RPMI7951 (cell line): ENCODE measurements at places on chromosomes 5 and 9. TPM values are rescaled to one million over a fixed set of nuclear protein-coding genes. Genes with fewer than 3 reads are reported as not detected.

DNA sequence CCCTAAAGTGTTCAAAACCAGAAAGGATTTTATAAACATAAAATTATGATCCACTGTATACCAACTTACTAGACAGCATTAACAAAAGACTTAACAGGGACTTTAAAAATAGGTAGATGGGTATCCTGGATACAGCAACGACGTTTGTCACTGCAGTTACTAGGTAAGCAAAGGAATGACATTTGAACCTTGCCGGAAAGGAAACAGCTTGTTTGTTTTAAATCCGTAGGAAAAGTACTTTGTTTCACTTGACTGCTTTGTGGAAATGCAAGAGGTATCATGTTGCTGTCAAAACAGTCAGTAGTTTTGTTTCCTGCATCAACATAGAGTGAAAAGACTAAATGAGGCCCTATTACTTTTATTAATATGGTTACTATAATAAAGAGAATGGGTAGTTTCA, 122.9 kb downstream of the CDC42SE2 start:
- DNase-seq = no peak

GRCh38 chr9:87179553-87180340, 232.4 kb upstream of the GAS1 start:
- DNase-seq = peak; percentile 38

- DNase-seq = peak; percentile 7
These were observed 38.4 kb downstream of the RASGRF2 start for GRCh38 chr5:80998590-80998979.

DNA sequence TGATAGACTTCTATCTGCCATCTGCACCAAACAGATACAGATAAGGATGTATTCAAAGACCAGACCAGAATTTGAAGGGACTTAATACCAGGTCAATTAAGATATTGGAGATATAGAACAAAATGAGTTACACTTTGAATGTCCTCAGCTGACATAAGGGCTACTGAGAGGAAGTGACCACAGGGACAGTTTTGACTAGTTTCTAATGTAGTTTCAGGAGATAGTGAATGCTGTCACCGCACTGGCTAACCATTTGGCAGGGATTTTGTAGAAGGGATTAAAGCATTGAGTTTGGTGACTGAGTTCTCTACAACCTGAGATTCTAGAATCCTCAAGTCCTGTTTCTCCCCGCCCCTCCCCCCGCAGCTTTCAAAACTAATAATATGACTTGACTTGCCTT, 22.7 kb downstream of the CCNH start:
- no peak for DNase-seq

GRCh38 chr5:33685873-33686755, 205.7 kb downstream of the ADAMTS12 start:
- DNase-seq = no peak

GRCh38 chr5:143130613-143131305, 272.7 kb downstream of the NR3C1 start:
- DNase-seq = no peak

DNA sequence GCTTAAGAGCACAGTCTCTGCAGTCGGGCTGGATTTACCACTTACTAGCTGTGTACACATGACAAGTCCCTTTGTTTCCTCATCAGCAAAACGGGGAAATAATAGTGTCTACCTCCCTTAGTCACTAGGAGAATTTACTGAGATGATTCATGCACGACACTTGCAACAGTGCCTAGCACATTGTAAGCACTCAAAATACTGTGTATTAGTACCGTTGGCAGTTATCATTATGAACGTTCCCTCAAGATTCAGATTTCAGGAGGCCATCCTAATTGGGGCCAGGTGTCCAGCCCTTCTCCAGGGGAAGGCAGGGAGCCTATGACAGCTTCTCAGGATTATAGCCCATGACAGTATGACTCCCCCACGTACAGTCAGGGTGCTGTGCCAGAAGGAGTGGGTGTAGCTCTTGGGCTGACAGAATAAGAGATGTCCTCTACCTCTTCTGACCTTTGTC, 164.3 kb downstream of the DOCK2 start:
- DNase-seq = peak; percentile 68

- peak; percentile 83 for DNase-seq
These were observed 8.2 kb upstream of the DOCK2 start for GRCh38 chr5:169628892-169629291.

DNA sequence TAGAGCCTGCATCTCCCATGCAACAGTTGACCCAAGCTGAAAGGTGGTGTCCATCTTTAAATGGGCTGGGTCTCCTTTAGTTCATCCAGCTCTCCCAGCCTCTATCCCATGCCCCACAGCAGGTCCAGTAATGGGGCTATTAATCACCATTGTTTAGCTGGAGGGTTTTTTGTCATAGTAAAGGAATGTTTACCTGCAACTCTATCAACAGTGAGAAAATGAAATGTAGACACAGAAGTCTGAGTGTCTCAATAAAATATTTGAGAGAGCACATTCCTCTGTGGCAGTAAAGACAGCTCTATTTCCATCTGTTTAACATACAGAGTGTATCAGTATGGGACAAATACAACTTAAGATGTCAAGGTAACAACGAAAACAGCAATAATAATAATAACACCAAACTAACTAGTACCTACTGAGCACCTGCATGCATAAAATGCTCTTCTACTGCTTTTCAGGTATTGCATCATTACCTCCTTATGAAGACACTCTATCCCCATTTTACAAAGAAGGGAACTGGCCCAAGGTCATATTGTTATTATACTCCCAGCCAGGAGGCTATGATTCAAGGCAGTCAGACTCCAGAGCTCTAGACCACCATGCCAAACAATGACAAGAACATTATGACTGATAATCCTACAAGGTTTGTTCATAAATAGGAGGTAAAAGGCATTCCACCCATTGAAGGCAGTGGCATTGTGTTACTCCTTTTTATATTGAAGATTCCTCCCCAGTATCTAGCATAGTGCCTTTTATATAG, 21.0 kb upstream of the C5orf58 start:
- DNase-seq = no peak

DNA sequence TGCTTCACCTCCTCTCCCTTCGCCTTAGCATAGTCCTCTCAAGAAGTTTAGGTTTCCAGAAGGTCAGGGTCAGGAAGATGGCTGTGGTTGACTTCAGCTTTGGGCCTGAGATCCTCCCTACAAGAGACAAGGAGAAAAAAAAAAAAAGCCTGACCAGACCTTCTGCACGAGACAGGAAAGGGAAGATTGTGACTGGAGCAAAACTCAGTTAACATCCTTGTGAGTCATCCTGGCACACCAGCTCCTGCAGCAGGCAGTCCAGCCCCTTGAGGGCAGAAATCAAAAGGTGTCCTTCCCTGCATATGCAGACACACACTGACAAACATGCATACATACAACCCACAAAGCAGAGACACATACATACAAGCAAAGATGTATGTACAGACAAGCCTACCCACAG, 18.0 kb upstream of the ENHO start:
- DNase-seq = peak; percentile 70

GRCh38 chr5:147052519-147052918, 174.0 kb upstream of the PPP2R2B start:
- DNase-seq = no peak

DNA sequence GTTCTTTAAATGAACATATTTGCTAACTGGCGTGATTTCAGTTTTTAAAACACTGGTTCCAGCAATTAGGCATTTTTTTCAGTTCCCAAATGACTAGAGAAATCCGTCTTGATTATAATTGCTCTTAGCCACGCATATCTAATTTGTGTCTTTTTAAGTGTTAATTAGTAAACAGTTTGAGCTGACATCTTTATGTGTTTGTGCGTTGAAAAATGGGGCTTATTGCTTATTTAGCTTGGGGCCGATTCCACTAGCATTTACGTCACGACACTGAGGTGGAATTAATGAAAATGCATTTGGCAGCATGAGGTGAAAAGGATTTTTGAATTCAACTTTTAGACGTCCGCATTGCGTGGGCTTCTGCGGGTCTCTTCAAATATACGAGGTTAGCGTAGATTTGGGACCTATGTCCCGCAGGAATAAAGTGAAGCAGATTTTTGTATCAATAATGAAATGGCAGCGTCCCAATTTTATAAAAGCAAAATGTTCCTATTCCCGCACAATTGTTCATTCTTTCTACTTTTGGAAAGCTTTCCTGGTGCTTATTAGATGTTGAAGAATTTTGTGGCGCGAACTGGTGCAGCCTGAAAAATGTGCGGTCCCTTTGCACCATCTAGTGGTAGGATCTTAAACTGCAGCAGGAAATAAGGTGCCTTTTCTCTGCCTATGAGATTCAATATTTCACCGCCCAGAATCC, 122.7 kb upstream of the LMX1B start:
- DNase-seq = peak; percentile 50

- DNase-seq = no peak
These were observed 44.9 kb downstream of the DYNC2I2 start for GRCh38 chr9:128611600-128612394.

DNA sequence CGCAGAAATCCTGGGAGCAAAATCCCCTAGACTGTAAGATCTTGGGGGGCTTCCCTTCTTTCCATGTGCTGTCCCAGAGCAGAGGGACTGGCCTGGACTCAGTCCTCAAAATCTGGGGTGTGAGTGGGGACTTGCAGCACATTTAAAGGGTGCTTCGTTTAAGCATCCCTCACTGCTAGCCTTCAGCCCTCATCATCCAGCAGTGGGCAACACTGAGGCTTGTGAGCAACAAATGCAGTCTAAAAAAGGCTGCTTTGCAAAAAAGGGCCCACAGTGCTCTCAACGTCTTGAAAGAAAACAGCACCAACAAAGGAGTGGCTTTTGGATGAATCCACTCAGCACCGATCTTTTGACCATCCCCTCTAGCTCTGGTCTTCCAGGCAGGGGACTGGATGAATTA, 128.3 kb upstream of the TBC1D2 start:
- DNase-seq = peak; percentile 10

DNA sequence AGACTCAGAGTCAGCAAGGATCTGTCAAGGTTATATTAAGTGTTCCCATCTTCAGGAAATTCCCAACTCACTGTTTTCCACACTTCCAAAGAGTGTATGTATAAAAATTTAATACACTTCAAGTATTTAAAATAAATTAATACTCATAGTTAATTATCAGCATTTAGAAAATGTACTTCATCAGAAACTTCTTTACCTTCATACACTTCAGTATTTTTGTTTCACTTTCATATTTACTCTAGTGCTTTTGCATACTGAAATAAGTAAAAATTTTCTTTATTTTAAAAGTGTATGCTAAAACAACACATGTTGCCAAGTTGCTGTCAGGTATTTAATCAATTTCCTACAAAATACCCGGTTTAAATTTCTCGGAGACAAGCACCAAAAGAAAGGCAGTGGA, 16.5 kb downstream of the RICTOR start:
- DNase-seq = peak; percentile 2

DNA sequence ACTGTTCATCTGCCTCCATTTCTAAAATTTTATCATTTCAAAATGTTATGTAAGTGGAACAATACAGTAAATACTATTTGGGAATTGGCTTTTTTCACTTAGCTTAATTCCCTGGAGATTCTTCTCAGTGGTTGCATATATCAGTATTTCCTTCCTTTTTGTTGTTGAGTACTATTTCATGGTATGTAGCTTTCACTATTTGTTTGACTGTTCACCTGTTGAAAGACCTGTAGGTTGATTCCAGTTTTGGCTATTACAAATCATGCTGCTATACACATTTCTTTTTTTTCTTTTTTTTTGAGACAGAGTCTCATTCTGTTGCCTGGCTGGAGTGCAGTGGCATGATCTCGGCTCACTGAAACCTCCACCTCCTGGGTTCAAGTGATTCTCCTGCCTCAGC, 33.0 kb upstream of the PWWP2A start:
- no peak for DNase-seq

DNA sequence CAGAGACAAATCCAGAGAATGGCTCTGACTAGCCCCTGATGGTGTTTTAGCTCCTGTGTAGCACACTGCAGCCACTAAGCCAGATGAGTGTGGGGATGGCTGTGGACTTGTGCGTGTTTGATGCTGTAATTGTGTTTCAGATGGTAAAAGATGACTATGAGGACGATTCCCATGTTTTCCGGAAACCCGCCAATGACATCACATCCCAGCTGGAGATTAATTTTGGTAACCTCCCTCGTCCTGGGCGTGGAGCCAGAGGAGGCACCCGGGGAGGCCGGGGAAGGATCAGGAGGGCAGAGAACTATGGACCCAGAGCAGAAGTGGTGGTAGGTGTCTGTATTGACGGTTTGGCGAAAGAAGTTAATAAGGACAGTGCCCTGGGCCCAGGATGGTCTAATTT, 38.0 kb downstream of the HABP4 start:
- DNase-seq = peak; percentile 80

- no peak for DNase-seq
These were observed 40.7 kb downstream of the ECPAS start for GRCh38 chr9:111443454-111443853.

The TRIM36 gene
- total RNA-seq = 2.4 and 3.5 TPM in 2 replicates

The DIPK1B gene
- not detected in 2 replicates for total RNA-seq

The WWC1 gene
- 0.10 and 0.24 TPM in 2 replicates for total RNA-seq

The ADAMTS16 gene
- 3.4 and 4.2 TPM in 2 replicates for total RNA-seq

The DAB2IP gene
- 3.1 and 3.8 TPM in 2 replicates for total RNA-seq

The ZBTB26 gene
- 1.9 and 2.9 TPM in 2 replicates for total RNA-seq
